Activated CD8-positive, alpha-beta memory T cell treated with anti-CD3 and anti-CD28 coated beads for 1 hour (primary cell): ENCODE measurements at places on chromosomes 4 and X.

DNA sequence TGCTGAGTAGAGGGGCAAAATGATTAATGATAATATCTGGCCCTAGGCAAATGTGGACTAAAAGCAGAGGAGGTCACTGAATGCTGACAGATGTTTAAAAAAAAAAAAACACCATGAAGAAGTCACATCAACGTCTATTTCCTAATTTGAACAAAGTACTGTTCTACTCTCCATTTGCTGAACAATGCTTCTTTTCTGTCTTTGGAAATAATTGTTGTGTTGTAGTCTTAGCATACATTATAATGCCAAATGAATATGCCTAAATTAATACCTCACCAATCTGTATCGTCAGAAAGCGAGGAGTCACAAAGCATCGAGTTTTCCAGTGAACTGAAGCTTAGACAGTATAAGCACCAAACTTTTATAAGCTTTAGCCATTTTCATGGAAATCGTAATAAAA is 140.9 kb upstream of the JADE1 start:
- no peak for DNase-seq

- no peak for DNase-seq
These were observed 74.3 kb downstream of the CFAP299 start for GRCh38 chr4:80409809-80410208.

- no peak for DNase-seq
These were observed 10.1 kb upstream of the FGG start for GRCh38 chr4:154622598-154622997.

- no peak for DNase-seq
These were observed 66.7 kb downstream of the GPM6A start for GRCh38 chr4:175745329-175745728.

- no peak for DNase-seq
These were observed 19.6 kb upstream of the IL2 start for GRCh38 chr4:122476126-122476525.
